ENCODE measurements at places on chromosomes 12 and 14. TPM values are rescaled to one million over a fixed set of nuclear protein-coding genes. Genes with fewer than 3 reads are reported as not detected.

GRCh38 chr14:41817626-41818025 lies 210.9 kb downstream of the LRFN5 start:
- H3K36me3 ChIP-seq: no peaks in the 10 kb centered on the region
- H3K27ac ChIP-seq: no peak overlapping the region
- no peak overlapping the region for H3K4me3 ChIP-seq
- DNase-seq: no peak
- no peaks in the 10 kb centered on the region for H3K4me1 ChIP-seq
- no peaks in the 10 kb centered on the region for H3K27me3 ChIP-seq

DNA sequence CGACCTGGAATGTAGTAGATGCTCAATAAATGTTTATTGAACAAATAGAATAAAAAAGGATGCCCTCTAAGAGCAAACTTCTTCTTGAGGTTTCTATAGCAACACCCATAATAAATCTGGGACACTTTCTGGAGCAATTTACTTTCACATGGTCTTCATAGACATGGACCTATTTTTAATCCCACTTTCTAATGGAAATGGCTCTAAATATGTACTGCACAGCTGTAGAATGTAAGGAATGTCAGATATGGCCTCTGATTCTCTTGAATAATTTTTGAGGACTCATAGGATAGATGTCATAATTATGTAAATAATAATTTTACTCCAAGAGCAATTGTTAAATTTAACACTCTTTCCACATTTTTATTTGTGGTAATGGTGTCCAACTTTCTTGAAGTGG lies 133.5 kb upstream of the DAAM1 start:
- no peaks in the 10 kb centered on the region for H3K36me3 ChIP-seq
- H3K4me1 ChIP-seq: no peaks in the 10 kb centered on the region
- H3K27me3 ChIP-seq: no peaks in the 10 kb centered on the region

DNA sequence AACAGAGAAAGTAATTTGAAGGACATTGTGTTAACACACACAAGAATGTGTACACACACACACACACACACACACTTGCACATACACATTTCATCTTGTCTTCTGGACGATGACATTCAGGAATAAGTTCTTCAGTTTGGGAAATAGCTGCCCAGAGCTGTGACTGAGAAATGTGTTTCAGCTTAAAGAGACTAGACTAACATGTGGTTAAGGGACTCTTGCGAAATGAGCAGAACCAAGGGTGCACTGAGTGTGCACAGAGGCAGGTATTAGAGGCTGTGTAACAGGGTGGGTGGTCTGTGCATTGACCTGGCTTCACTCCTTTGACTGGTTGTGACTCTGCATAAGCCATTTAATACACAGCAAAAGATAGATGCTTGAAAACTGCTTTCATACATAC lies 29.4 kb upstream of the KCNA5 start:
- no peaks in the 10 kb centered on the region for H3K4me1 ChIP-seq
- H3K36me3 ChIP-seq: no peaks in the 10 kb centered on the region

Gene CCDC60
- not detected for total RNA-seq

Gene PPHLN1
- total RNA-seq: 47.9 TPM

Gene C1R
- total RNA-seq: 830 TPM
